H7 (cell line): ENCODE measurements at places on chromosomes 11 and 22. TPM values are rescaled to one million over a fixed set of nuclear protein-coding genes. Genes with fewer than 3 reads are reported as not detected.

Gene STX3
- total RNA-seq: 43.2 and 60.8 TPM in 2 replicates

Gene SC5D
- 108 and 151 TPM in 2 replicates for total RNA-seq

Gene CREB3L1
- 1.6 and 5.0 TPM in 2 replicates for total RNA-seq

Gene CNTN5
- total RNA-seq: 0.07 and 0.17 TPM in 2 replicates

Gene C22orf23
- 0.26 and 0.28 TPM in 2 replicates for total RNA-seq

DNA sequence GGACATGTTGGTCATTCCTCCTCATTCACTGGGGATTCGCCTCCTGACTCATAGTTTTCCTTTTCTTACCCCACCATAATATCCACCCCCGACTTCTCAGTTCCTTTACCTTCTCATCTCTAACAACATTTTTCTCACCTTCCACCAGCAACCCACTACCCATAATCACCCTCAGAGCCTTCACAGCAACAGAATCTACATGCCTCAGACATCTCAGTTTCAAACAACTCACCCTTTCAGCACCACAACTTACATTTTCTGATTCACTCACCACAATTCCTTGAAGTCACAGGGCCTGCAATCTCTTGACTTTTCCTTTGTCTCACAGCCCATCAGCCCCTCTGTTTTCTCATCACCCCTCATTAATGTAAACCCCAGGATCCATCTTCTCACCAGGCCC, 2.3 kb upstream of the MTNR1B start:
- no peak for DNase-seq

DNA sequence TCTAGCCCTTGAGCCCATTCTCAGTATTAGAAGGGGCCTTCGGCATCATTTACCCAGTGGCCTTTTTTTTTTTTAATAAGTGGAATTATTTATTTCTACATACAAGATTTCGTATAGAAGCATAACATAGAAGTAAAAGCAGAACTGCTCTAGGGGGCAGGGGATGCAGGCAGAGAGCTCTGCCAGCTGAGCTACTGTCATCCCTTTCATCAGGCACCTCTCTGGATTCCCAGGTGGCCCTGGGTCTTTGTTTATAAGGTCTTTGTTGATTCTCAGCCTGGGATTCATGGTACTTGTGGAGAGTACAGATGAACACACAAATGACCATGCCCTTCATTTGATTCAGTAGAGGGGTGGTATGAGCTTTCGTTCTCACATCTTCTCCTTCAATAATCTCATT, 66.4 kb downstream of the GAB2 start:
- no peak for DNase-seq

GRCh38 chr11:3216027-3216525, 2.5 kb downstream of the MRGPRG start:
- DNase-seq: no peak

- DNase-seq: peak; percentile 47
Observed at GRCh38 chr22:46224044-46224897, 25.8 kb downstream of the CDPF1 start.

GRCh38 chr22:49240472-49240871, 587.2 kb downstream of the BRD1 start:
- DNase-seq: peak; percentile 20

DNA sequence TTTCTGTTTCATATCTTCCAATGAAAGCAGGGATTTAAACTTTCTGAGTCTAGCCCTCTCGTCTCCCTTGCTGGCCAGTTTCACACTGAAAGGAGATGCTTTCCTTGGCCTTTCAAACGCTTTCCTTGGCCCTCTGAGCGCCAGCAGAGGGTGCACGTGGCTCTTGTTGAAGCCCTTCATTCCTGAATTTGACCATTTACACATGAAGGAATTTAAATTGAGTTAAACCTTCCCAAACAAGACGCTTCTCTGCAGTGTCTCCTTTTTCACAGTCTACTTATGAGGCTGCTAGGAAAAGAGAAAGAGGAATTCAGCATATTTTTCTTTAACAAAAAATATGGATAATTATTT, 21.6 kb downstream of the NNMT start:
- peak; percentile 54 for DNase-seq

GRCh38 chr11:100637706-100638105, 49.4 kb upstream of the ARHGAP42 start:
- no peak for DNase-seq

GRCh38 chr11:16392616-16393015, 36.3 kb upstream of the SOX6 start:
- no peak for DNase-seq

GRCh38 chr11:1879342-1879940, 12.3 kb downstream of the PRR33 start:
- peak; percentile 52 for DNase-seq

DNA sequence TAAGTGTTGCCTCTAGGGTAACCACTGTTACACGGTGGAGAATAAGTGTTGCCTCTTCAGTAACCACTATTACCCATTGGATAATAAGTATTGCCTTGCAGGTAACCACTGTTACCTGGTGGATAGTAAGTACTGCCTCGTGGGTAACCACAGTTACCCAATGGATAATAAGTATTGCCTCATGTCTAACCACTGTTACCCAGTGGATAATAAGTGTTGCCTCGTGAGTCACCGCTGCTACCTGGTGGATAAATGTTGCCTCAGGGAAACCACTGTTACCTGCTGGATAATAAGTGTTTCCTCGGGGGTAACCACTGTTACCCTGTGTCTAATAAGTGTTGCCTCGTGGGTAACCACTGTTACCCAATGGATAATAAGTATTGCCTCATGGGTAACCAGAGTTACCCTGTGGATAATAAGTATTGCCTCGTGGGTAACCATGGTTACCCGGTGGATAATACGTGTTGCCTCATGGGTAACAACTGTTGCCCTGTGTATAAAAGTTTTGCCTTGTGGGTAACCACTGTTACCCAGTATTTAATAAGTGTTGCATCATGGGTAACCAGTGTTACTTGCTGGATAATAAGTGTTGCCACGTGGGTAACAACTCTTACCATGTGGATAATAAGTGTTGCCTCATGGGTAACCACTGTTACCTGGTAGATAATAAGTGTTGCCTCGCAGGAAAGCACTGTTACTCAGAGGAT, 12.3 kb upstream of the NXPE4 start:
- no peak for DNase-seq

- DNase-seq: no peak
Observed at GRCh38 chr11:112522536-112522935, 261.9 kb upstream of the PLET1 start.

DNA sequence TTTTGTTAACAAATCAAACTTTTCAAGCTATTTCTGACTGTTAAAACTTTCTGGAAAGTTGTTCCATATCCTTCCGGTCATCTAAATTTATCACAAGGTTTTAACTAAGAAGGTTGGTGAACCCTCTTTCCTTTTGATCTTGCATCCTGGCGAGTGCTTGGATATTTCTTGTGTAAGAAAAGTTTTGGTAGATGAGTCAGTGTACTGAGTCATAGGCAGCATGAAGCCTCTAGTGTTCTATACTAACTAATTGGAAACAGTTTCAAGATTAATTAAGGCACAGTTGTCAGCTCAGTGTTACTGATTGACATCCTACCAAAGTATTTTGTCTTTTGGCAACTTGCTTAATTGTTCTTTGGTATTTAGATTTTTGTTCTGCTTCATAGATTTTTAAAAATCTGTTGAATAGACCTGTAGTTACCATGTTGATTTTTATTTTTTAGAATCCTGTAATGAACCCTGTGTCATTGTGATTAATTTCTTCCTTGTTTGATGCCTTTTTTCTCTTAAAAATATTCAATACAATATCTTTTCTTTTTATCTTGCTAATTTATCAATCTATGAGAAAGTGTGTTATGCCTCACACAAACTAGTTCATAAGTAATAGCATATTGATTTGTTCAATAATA, 38.0 kb downstream of the METTL15 start:
- no peak for DNase-seq

DNA sequence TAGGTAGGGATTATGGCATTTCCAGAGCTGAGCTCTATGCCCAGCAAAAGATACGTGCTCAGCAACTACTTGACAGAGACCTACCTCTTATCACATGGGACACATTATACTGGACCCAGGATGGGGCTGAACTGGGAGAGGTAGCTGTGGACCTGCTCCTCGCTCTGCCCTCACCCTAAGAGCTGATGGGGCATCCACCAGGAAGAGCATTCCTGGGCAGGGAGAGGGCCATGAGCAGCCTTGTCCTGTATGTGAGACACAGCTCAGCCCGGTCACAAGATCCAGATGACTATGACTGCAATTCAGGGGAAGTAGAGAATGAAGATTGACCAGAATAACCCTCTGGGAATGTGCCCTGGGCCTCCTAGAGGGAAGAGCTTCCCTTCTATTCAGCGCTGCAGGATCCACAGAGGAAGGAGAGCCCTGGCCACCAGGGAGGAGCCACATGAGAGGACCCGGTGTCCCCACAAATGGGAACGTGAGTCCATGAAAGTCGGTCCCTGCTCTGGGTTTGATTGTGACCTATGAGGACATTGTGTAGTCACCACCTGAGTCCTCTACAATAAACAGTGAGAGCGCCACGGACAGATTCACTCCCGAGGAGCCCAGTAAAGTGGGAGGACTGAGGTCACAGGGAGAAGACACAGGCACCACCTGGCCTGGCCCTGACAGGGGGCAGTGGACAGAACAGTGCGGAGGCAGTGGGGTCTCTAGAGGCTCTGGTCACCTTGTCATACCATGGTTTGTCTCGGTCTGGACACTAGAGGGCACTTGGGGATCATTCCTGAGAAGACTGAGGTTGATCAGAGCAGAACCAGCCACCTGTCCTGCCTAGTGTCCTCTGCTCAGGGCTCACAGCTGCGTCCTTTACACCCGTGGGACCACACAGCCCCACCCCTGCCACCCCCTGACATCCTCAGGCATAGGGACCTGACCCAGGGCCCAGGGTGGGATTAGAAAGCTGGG, 99.5 kb downstream of the ZNF280B start:
- DNase-seq: peak; percentile 73

DNA sequence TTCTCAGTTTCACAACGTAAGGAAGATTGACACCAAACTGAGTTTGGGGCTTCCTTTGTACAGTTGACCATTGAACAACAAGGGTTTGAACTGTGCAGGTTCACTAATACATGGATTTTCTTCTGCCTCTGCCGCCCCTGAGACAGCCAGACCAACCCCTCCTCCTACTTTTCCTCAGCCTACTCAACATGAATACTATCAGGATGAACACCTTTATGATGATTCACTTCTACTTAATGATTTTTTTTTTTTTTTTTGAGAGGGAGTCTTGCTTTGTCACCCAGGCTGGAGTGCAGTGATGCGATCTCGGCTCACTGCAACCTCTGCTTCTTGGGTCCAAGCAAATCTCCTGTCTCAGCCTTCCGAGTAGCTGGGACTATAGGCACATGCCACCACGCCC, 14.6 kb downstream of the RBM4 start:
- no peak for DNase-seq

DNA sequence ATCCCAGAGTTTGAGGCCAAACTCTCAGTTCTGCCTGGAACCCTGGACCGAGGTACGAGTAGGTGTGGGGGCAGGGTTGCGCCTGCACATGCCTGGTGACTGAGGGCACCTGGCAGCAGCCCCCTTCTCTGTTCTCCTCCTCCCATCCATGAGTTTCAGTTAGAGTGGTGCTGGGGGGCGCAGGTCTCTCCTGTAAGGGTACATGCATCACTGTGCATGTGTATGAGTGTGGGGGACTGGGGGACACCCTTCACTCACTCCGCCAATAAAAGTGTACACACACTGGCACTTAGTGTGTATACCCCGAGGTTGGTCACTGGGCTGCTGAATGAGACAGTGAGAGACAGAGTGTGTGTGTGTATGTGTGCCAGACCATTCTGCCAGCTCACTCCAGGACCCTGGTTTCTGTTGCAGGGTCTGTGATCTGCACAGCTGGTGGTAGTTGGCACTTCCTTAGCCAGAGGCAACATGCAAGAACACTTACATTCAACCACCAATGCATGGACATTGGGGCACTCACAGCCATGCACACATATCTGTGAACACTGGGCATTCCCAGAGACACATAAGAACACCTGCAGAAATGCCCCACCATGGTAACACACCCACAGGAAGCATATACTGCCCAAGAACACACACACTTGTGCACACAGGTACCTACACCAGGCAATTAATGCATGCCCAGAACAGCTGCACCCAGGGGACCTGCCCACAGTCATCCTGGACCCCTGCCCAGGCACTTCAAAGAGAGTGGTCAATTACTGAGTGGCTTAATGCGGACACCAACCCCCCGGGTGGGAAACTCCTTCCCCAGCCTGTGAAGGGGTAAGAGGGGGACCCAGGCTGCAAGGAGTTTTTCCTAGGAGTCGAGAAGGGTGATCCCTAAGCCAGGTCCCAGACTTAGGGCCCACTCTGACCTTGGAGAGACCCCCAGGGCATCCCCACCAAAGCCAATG, 1.2 kb upstream of the NRXN2 start:
- peak; percentile 28 for DNase-seq

DNA sequence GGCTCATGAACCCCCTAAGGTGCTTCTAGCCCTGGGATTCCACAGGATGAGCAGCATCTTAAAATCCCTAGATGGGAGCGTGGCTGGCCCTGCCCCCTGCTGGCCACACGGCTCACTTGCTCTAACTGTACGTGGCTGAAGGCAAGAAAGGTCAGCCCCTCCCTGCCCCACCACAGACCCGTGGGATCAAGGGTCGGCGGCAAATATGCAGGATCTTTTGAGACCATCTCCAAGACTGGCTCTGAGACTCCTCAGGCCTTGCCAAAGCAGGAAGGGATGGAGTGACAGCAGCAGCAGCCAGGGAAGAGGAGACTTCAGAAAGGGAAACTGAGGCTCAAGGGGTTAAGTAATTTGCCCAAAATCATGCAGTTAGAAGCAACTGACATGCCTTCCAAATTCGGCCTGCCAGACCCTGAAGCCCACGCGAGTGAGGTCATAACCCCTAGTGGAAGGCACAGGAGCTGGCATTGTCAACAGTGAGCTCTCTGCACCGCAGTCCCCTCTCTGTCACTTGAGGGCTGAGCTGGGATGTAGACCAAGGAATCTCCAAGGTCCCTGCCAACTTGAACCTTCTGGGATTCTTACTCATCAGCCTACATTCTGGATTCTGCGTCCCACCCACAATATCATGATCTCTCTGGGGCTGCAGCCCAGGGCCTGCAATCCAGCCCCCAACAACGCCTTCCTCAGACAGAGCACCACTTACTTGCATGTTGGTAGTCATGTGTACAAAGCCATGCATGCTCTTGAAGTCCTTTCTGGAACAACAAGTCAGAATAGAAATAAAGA, 31.4 kb downstream of the CREB3L1 start:
- DNase-seq: peak; percentile 94

DNA sequence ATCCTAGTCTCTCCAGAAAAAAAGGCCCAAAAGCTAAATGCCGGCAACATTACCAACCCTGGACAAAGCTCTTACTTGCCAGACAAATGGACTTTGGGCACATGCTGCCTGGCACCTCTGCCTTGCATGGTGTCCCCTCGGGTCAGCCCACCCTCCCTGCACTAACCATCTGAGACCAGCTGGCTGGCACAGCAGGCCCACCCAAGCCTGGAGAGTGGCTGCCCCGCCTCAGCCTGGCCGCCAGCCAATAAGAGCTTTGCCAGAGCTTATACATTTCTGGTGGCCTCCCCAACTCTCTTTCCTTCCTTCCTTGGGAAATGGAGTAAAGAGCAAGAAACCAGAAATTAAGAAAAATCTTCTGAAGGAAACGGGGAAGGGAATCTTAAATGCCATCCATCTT, 24.5 kb downstream of the MCHR1 start:
- DNase-seq: no peak

GRCh38 chr11:34146866-34147265, 41.4 kb downstream of the NAT10 start:
- DNase-seq: no peak

- peak; percentile 3 for DNase-seq
Observed at GRCh38 chr11:31641477-31642062, 132.0 kb downstream of the ELP4 start.
